Iris pigment epithelial cell (primary cell): ENCODE measurements at places on chromosomes 5 and 9.

DNA sequence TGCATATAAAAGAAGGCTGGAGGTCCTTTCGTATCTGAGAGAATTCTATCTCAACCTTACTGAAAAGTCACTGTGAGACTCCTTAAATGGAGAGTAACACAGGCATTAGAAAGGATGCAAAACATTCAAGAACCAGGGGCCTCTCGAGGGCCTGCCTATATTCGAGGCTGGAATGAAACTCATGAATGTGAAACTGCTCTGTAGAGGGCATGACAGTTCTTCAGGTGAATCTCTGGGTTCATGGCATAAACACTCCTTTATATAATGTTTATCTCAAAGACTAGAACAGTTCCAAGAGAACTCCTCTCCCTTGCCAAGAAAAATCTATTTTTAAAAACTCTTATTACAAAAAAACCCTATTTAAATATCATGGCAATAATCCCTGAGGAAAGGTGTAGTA, 113.9 kb downstream of the SEC61B start:
- DNase-seq: no peak

DNA sequence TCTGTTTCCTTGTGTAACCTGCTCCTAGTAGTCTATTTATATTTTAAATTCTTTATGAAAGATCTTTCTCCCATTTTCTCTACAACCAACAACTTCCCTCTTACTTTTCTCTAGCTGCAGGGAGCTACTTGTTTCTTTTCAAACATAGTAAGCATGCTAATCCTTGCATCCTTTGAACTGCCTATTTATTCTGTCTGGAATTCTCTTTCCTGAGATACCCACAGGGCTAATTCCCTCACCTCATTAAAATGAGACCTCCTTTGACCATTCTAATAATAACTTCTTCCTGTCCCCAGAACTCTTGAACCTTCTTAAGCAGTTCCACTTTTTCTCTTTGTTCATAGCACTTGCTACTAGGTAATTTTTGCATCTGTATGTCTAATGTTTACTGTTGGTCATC, 620.6 kb upstream of the CDH18 start:
- no peak for DNase-seq

DNA sequence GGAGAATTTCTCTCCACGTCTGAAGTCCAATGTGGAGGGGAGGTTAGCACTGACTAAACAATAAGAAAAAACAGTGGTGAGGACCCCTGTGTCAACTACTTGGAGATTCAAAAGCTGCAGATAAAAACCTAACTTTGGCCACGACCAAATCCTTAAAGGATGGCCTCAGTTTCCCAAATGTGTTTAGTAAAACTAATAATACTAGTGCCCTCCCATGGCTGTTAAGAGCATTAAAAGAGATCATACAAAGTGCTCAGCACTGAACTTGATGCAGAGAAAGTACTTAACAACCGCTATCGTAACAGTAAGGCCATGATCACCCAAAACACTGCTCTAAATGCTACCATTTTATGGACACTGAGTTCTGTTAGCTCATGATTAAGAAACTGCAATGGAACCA, 288.4 kb downstream of the EBF1 start:
- DNase-seq: no peak

- no peak for DNase-seq
These were observed 6.6 kb downstream of the ARL10 start for GRCh38 chr5:176371621-176372539.

GRCh38 chr9:20358207-20358606, 264.1 kb downstream of the MLLT3 start:
- peak; percentile 94 for DNase-seq

DNA sequence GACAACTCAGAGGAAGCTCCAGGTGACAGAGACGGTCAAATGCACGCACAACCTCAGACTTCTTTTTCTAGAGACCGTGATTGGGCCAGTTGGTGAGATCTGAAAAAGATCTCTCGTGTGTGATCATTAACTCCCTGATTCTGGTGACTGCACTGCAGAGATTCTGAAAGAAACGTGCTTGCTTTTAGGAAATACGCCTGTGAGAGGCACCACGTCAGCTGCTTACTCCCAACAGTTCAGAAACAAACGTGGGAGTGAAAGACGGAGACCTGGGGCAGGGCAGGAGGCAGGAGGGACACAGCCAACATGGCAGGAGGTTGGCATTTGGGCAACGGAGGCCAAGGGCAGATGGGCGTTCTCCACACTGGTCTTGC, 15.9 kb downstream of the SLC12A7 start:
- DNase-seq: no peak

DNA sequence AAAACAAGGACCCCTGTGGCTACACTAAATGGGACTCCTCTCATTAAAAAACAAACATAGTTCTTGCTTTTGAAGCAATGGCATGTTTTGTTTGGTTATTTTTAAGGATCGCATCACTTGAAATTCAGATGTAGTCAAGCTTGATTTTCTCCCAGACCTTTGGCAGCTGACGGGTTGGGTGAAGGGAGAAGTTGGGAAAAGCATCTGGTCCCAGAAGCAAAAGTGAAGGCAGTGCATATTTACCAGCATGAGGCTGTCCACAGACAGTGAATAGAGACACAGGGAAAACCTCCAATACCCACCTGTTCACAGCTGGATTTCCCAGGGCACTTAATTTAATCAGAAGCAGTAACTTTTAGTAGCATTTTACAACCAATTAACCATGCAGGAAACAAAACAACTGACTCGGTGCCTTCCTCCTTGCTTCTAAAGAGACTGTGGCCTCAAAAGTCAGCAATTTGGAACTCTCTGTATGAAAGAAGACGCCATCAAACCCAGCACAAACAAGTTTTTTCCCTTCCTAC, 245.4 kb downstream of the EBF1 start:
- DNase-seq: no peak

DNA sequence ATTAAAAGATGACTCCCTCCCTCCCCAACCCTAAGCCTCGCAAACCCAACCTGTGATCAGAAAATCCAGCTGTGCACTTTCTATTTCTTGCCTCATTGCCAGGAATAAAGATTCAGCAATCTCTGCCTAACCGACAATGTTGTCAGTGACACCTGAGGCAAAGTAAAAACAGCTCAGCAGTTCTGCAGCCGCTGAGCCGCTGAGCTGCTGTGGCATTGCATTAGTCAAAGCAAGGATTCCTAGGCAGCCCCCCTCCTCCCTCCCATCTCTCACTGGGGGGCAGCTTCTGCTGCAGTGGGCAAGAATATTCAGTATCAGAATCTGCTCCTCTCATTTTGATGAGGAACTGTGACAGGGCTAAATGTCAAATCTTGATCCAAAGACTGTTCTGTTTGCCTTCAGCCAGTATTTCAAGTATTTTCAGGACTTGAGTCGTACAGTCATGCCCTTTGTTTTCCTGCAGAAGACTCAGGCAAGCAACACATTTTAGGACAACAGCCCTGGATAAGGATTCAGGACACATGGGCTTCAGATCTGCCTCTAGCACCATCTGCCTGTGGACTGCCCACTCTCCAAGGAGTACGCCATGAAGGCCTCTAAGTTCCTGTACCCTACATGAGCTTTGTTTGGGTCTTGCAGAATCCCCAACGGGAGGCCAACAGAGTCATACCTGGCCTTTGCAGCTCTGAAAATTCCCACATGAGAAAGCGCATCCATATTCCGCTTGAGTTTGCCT, 41.1 kb upstream of the DAP start:
- no peak for DNase-seq

DNA sequence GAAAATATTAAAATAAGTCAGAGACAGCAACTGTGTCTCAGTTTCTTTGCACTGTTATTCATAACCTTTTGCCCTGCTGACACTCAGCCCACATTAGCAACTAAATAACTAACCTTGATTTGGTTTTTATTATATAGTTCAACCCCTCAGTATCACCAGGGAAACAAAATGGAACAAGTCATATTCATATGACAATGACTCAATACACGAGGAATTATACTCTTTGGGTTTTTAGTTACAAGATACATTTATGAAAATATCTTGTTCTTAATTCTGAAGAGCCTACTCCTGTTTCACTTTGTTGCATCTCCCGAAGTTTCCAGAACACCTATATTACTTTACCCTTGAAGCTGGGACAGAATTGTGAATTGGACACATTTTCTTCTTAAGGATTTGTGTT, 845.4 kb downstream of the EFNA5 start:
- DNase-seq: peak; percentile 26

- no peak for DNase-seq
These were observed 157.7 kb downstream of the SLF1 start for GRCh38 chr5:94776167-94776566.

GRCh38 chr9:14135421-14135820, 178.5 kb downstream of the NFIB start:
- DNase-seq: no peak

DNA sequence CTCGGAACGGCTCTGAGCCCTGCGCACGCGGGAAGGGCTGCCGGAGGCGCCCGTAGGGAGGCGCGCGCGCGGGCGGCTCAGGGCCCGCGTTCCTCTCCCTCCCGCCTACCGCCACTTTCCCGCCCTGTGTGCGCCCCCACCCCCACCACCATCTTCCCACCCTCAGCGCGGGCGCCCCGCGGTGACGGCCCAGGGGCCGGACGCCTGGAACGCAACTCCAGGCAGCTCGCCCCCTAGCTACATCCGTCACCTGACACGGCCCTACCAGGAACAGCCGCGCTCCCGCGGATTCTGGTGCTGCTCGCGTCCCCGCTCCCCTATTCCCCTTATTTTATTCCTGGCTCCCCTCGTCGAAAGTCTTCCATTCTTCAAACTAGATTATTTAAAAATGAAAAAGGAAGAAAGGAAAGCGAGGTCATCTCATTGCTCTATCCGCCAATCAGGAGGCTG, at the start of gene CDKN2B-AS1:
Gene CDKN2B-AS1, plus strand, starts transcription at position 236 of the 450 bp plus-strand sequence.
- peak; percentile 78 for DNase-seq
